GM03348 (cell line): ENCODE measurements at places on chromosomes 12 and 14.

DNA sequence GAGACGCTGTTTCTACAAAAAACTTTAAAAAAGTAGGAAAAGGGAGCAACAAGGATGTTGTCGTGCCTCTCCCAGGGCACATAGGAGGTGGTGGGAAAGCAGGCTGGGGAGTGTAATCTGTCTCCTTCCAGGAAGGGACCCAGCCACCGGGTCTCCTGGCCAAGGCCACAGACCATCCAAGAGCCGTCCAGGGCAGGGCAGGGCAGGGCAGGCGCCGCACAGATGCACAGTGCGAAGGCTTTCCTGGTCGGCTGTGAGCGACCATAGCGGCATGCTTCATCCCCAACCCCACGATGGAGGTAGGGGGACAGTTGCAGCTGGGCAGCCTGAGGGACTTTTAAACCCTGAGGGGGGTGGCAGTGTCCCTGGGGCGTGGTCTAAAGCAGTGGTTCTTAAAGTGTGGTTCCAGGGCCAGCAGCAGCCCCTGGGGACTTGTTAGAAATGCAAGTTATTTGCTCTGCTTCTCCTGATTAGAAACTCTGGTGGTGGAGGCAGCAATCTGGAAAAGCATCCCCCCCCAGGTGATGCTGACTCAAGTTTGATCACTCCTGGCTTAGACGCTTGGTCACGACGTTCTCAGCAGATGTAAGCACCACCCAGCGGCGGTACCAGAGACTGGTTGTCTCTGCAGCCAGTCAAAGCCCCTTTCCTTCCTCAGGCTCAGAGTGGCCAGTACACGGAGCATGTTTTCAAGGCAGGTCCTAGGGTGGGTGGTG is 197.4 kb upstream of the PRMT8 start:
- DNase-seq, result no peak

GRCh38 chr14:68807148-68807600 is 14.3 kb upstream of the ZFP36L1 start:
- DNase-seq, result peak; percentile 80

GRCh38 chr12:19999805-20000138 is 368.6 kb upstream of the PDE3A start:
- DNase-seq, result no peak

GRCh38 chr12:119668324-119668841 is 450 bp downstream of the PRKAB1 start:
- peak; percentile 29 for DNase-seq

GRCh38 chr12:95989504-95990123 is 6.5 kb downstream of the HAL start:
- DNase-seq, result no peak

DNA sequence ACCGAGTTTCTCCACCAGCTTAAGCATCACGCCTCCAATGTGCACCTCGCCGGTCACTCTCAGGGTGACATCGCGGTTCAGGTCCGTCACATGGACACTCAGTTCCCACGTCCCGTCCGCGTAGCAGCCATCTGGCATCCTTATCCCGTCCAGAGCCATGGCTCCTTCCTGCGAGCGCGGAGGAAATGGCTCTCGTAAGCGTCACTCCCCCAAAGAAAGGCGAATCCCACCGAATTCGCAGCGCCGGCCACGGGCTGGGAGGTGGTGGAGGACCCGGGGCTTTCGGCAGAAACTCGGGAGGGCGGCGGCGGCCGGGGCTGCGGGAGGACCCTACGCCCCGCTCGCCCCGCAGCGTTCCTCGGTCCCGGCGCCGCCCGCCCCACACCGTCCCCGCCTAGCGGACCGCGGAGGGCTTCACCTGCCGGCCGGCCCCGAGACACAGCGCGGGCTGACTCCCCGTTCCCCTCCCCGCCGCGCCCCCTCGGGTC is 396 bp downstream of the FERMT2 start:
- no peak for DNase-seq

DNA sequence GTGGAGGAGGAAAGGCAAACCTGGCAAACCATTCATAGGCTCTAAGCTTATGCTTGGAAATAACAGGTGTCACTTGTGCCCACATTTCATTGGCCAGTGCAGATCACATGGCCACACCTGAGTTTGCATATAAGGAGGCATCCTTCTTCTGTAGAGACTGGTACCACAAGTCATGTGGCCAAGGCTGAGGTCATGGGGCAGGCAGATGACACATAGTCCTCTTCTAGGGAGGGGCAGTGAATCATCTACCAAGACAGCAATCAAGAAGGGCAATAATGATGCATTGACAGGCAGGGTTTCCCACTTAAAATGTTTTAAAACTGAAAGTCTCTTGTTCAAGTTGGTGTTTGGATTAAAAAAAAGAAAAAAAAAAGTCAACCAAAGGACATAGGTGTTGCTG is 77.3 kb downstream of the DAAM1 start:
- DNase-seq, result no peak

DNA sequence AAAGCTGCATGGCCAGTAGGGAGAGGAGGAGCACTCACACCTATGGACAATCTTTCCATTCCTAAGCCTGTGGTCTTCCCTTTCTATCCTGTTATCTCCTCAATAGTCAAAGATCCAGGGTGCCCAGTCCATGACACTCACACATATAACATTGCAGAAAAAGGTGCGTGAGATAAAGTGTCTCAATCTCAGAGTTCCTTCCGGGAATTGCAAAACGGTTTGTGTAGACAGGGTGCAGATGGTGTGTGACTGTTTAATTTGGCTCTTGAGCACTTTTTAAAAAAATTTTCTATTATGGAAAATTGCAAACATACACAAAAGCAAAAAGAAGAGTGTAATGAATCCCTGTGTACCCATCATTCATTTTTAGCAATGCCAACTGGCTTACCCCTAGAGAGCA is 1493.6 kb downstream of the AACS start:
- no peak for DNase-seq

GRCh38 chr14:71591929-71592328 is 340.3 kb upstream of the RGS6 start:
- peak; percentile 77 for DNase-seq

GRCh38 chr12:54282949-54283593 is 2.5 kb downstream of the HNRNPA1 start:
- DNase-seq, result no peak

DNA sequence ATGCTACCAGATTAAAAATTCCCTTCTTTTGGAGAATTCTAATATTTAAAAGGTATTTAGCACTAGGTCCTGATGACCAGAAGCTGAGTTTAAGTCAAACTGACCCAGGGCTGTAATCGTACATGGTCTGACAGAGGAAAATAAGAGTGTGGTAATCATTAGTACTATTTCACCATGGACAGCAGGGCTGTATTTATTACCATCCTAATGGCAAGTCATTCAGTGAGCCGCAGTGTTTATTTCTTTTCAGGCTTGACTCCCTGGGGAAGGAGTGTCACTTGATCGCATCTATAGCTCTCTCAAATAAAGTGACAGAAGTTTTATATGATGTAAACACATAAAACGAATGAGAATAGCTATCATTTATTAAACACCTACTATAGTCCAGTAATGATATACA is 261.8 kb downstream of the BTG1 start:
- no peak for DNase-seq

DNA sequence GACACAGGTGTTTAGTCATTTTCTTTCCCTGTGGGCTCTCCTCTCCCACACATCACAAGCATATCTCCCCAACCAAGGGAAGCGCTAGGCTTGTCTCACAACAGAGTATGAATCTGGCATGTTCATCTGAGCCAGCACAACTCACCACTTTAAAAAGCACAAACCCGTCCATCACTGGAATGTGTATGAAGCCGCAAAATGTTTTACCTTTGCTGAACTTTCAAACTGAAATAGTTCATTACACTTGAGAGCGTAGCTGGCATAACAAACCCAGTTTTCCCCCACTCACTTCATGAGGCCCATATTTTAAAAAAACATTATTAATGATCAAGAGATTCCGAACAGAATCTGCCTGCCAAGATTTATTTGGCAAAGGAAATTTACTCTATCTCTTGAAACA is 15.8 kb downstream of the NID2 start:
- DNase-seq, result no peak

- no peak for DNase-seq
These were observed 42.7 kb downstream of the SYNE2 start for GRCh38 chr14:63895510-63895909.

- peak; percentile 86 for DNase-seq
These were observed 59.8 kb upstream of the C12orf71 start for GRCh38 chr12:27142101-27142721.

DNA sequence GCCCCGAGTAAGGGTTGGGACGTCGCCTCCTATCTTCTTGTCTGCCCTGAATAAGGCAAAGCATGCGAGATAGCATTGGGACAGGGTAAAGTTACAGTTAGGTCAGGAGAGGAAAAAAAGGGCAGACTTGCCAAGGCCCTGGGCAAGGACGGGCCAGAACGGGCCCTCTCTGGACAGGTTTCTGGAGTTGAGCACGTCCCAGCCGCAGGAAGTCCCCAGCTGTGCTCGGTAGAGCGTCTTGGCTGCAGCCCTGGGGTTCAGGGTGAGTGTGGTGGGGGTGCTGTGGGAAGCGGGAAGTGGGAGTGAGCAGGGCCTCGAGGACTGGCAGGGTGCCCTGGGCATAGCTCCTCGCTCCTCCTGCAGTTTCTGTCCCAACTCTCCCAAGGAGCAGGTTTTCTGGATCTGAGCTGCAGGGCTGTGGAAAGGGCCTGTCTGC is 5.4 kb downstream of the RPS6KL1 start:
- DNase-seq, result no peak

GRCh38 chr12:118424884-118425283 is 48.5 kb downstream of the SUDS3 start:
- DNase-seq, result no peak

GRCh38 chr12:113788020-113788856 is 177.9 kb downstream of the RBM19 start:
- DNase-seq, result no peak

DNA sequence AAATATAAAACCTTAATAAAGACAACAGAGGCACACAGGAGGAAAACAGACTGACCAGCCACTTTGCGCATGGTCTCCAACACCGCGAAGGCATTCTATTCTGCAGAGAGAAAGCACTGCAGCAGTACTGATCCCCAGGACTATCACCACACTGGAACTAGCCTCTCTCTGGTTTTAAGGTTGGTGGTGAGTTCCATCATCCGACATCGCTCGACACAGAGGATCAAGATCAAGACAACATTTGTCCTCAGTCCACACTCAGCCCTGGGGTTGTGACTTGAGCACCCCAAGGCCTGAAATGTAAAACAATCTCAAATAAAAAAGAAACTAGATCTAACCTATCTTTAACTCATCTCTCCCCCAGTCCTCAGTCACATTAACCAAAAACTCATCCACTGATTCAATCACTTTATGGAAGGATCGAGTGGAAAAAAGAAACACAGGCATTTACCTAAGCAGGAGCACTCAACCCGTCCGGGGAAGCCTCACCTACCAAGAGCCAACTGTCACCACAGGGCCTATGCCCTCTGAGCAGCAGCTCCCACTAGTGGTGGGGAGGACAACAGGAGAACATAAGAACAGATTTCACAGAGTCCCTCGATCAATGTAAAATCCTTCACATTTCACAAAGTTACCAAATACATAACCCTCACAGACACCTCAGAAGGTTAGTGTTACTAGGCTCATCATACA is 17.7 kb downstream of the STXBP6 start:
- DNase-seq, result no peak

DNA sequence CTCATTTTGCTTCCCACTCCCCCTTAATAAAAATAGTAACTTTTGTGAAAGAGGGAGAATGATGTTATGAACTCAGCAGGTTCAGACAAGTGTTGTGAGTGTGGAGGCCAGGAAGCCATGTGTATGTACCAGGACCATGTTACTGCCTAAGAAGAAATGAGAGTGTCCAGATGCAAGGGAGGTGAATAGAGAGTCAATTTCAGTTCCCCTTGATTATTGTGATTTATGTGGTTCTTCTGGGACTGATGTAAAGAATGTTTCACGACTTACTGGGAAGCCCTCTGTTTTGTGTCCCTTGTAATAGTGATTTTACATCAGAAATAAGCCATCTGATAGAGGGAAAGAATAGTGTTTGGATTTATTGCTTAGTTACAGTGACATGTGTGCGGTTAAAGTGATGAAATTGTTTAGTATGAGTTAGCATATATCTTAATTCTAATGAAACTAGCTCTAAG is 32.5 kb downstream of the FBXO34 start:
- no peak for DNase-seq

DNA sequence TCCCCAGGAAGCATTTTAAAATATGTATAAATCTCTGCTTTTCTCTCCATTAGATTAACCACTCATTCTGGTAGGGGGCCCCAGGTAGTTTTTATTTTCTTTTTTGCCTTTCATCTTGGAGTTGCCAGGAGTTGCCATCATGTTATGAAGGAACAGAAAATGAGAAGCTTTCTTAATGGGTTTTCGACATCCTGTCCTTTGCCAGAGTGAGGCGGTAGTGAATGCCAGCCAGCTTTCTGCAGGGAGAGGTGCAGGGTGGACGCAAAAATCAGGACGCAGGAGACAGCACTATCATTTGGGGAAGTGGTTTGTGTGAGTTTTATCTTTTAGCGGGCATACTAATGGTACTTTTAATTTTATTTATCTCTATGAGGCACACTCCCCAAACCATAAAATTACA is 1.7 kb downstream of the RASSF8 start:
- DNase-seq, result peak; percentile 36

- peak; percentile 18 for DNase-seq
These were observed 386.7 kb upstream of the NOVA1 start for GRCh38 chr14:26984311-26985177.

DNA sequence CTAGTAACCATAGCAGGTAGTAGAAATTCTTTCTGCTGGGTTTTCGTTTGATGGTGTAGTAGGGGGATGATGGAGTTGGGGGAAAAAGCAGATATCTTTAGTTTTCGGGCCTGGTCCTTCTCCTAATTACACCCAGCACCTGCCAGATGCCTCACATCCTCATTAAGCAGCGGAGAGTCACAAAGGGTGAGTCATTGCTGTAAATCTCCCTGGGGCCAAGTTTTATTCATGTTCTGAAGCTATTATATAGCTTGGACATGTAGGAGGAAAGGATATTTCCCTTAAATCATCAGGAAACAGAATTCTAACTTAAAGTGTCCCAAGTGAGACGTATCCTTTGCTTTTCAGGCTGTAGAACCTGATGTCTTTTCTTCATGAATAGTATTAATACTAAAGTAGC is 4.9 kb upstream of the NECAP1 start:
- DNase-seq, result peak; percentile 28

GRCh38 chr12:20448781-20449180 is 80.4 kb downstream of the PDE3A start:
- no peak for DNase-seq

DNA sequence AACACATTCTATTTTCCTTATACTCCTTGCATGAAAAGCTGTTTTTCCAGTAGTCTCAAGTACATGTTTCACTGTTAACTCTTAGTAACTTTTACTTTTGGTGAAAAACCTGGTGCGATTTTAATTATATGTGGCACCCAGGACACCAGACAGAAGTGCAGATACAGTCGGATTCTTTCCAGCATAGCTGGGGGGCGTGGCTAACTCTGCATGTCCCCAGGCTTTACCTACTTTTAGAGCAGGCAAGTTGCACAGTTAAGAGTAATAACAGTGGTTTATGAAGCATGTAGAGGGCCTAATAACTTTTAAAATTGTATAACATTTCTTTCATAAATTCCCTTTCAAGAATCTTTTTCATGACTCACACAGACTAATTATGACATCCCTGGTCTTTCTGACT is 70.7 kb downstream of the HSD17B6 start:
- no peak for DNase-seq
